ENCODE measurements at places on chromosomes 6 and 20. TPM values are rescaled to one million over a fixed set of nuclear protein-coding genes. Genes with fewer than 3 reads are reported as not detected.

EPB41L2 gene
- 44.5 TPM for total RNA-seq

IFNGR1 gene
- 27.6 TPM for total RNA-seq

DNA sequence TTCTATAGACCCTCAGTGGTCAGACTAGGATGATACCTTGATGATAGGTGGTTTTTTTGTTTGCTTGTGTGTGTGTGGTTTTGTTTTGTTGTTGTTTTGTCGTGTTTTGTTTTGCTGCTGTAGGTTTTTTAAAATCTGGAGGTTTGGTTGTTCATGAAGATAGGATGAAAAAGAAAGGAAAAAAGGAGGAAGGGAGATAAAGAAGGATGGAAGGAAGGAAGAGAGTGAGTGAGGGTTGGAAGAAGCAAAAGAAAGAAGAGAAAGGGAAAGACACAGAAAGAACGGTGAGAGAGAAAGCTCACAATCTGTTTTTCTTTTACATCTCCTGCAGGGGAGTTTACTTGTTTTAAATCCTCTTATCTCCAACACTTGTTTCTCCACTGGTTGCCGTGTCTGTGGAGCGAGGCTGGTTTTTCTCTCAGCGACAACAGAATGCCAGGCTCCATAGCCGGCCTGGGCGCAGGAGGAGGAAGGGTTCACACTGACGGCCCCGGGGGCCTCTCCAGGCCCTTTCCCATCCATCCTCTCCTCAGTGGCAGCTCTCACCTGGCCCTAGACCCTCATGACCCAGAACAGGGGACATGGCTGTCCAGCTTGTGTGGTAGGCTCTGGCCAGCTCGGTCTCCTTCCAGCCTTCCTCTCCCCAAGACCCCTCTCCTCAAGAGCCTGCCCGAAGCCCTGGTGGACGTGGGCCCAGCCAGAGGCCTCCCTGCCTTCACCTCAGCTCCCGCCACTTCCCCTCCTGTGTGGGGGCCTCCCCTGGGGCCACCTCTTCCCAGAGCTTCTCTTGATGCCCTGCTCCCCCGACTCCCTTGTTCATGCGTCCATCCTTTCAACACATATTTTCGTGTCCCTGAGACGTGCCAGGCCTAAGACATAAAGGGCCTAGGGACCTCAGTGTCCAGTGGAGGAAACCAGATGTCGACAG lies 168.4 kb downstream of the VEGFA start:
- no peak overlapping the region for H3K4me3 ChIP-seq
- H3K4me1 ChIP-seq, result no peaks in the 10 kb centered on the region
- no peak for DNase-seq
- no peaks in the 10 kb centered on the region for H3K36me3 ChIP-seq
- H3K27ac ChIP-seq, result no peak overlapping the region

DNA sequence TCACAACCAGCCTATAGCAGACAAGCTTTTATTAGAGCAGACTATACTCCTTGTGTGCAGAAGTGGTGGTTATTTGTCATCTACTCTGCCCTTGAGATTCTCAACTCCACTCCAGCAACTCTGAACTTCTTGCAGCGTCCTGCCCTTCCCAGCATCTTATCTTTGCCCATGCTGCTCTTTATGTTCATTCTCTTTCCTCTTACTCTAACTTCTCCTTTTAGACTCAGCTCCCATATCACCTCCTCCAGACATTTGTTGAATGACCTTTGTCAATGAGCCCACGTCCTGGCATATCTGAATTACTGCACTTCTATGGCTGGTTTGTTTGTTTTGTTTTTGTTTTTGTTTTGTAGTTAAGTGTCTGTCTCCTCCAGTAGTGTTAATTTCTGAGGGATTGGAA lies 81.2 kb downstream of the KCNQ5 start:
- no peak overlapping the region for H3K27ac ChIP-seq
- H3K36me3 ChIP-seq, result no peaks in the 10 kb centered on the region
- no peak overlapping the region for H3K4me3 ChIP-seq

CALHM5 gene
- 1.6 TPM for total RNA-seq

DNA sequence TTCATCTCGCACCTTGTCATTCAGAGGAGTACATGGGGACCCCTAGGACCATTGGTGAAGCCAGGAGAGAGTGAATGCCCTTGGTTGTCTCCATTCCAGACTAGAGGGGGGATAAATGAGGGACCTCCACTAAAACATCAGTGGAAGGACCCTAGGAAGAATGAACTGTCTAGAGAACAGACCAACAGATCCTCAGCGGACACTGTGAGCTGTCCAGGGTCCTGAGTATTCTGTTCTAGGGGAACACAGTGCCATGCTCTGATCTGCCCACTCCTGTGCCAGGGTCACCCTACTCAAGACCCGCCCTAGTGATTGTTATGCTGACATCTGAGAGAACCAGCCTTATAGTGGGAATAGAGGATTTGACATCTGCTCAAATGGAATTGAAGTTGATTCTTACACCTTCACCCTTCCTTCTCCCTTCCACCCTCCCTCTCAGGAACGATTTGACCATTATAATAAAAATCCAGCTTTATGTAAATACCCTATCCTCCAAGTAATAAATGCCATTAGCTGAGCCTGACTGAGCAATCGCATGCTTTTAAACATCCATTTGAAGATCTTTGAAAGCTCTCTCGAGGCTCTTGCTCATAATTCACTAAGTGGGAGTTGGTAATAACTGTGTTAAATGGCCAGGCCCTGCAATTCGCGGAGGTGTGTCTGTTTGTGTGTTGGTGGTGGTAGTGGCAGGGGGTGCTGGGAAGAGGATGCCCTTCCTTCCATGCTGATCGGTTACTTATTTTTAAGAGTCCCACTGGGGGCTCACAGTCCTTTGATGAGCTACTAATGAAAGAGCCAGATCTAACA lies 43.6 kb upstream of the SLC32A1 start:
- no peaks in the 10 kb centered on the region for H3K36me3 ChIP-seq
- no peak overlapping the region for H3K4me3 ChIP-seq
- peak; percentile 18 for DNase-seq
- H3K27ac ChIP-seq, result no peak overlapping the region
- H3K27me3 ChIP-seq, result peaks cover 1% of the 10 kb centered on the region

GRCh38 chr6:93323630-93324029 lies 95.7 kb downstream of the EPHA7 start:
- H3K4me3 ChIP-seq, result no peak overlapping the region
- no peak overlapping the region for H3K27ac ChIP-seq
- no peaks in the 10 kb centered on the region for H3K4me1 ChIP-seq
- no peaks in the 10 kb centered on the region for H3K27me3 ChIP-seq
- H3K36me3 ChIP-seq, result no peaks in the 10 kb centered on the region
- DNase-seq, result no peak

DNA sequence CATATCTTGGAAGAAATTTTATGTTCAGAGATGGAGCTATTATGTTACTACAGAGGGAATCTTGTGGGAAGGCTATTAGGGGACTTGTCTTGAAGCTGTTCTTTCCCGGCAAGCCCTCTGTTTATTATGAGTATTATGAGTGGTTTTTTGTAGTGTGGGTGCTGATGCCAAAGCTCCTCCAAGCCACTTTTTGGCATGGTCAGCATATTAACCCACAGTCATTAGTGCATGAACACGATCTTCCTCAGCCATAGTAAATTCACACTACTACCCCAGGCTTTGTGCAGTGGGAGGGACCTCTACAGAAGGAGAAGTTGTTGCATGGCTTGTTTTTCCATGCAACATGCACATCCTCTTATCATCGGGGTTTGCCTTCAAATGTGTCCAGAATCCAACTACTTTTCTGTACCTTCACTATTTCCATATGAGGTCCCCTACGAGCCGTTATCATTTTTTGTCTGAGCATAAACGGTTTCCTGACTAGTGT lies 6.5 kb upstream of the BMP6 start:
- peaks cover 5% of the 10 kb centered on the region for H3K36me3 ChIP-seq
- peaks cover 22% of the 10 kb centered on the region for H3K27me3 ChIP-seq
- no peak overlapping the region for H3K27ac ChIP-seq
- H3K4me1 ChIP-seq, result peaks cover 12% of the 10 kb centered on the region

DNA sequence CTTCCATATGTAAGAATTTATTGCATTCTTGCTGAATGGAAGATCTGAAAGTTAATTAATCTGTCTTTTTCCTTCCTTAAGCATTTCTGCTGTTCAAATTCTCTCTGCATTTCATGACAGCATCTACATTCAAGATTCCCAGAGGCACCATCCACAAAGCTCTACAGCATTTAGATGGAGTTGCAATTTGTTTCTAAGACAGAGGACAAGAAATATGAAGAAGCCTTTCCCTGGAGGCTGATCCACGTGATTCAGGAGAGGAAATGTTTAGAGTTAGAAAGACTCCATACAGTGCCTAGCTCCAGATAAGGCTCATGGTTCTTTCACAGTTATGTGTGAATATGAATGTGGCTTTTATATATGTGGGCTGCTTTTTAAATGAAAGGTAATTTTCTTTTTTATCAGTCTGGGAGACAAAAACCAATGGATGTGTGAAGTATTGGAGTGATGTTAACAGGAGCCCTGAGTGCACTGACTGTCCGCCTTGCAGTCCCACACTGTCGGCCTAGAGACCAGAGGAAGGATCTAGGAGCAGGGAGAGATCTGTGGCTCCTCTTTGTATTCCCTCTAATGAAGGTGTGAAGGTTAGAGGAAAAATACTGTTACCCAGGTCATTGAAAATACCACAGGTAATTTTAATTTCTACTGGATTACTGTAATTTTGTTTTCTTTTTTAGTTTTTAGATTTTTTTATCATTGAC lies 686.6 kb upstream of the GJE1 start:
- peaks cover 5% of the 10 kb centered on the region for H3K36me3 ChIP-seq
- H3K27me3 ChIP-seq, result no peaks in the 10 kb centered on the region
- peaks cover 24% of the 10 kb centered on the region for H3K4me1 ChIP-seq
- H3K27ac ChIP-seq, result peak overlapping the region; percentile 9

- peaks cover 32% of the 10 kb centered on the region for H3K4me1 ChIP-seq
- peak; percentile 50 for DNase-seq
- peak overlapping the region; percentile 7 for H3K27ac ChIP-seq
- H3K4me3 ChIP-seq, result peak overlapping the region; percentile 51
- peaks cover 3% of the 10 kb centered on the region for H3K27me3 ChIP-seq
Measured at GRCh38 chr6:7615611-7616383, 25.8 kb downstream of the SNRNP48 start.

STAU1 gene
- 87.0 TPM for total RNA-seq

PRND gene
- 0.37 TPM for total RNA-seq

GABRR1 gene
- total RNA-seq, result not detected

GRCh38 chr20:4053071-4053919 lies 37.9 kb upstream of the RNF24 start:
- H3K27ac ChIP-seq, result peak overlapping the region; percentile 2
- DNase-seq, result no peak
- no peaks in the 10 kb centered on the region for H3K36me3 ChIP-seq
- H3K27me3 ChIP-seq, result peaks cover 2% of the 10 kb centered on the region
- H3K4me3 ChIP-seq, result no peak overlapping the region

DNA sequence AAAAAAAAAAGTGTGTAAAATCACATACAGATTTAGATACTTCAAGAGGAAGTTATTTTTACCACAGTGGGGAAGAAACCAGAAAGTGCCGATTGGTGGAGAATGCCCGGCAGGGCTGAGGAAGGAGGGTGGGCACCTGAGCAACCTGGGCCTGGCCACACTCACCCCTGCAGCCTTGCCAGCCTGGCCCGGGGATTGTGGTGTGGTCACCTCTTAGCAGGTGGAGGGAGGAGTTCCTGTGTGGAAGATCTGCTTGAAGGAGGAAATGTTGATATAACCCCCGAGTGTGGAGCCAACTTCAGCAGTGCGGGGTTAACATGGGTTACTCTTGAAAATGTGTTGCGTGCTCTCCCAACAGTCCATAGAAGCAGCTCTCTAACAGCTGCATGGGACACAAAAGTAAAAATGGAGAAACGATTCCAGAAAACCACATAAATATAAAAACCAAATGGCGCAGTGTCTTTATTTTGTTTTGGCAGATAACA lies 14.7 kb downstream of the UST start:
- H3K36me3 ChIP-seq, result no peaks in the 10 kb centered on the region
- no peak for DNase-seq
- H3K4me1 ChIP-seq, result peaks cover 61% of the 10 kb centered on the region
- peak overlapping the region; percentile 96 for H3K27ac ChIP-seq
- peaks cover 1% of the 10 kb centered on the region for H3K27me3 ChIP-seq

- no peaks in the 10 kb centered on the region for H3K36me3 ChIP-seq
- H3K27me3 ChIP-seq, result peaks cover 7% of the 10 kb centered on the region
- H3K4me3 ChIP-seq, result no peak overlapping the region
- peaks cover 6% of the 10 kb centered on the region for H3K4me1 ChIP-seq
- DNase-seq, result no peak
Measured at GRCh38 chr6:37637562-37638413, 59.9 kb downstream of the MDGA1 start.

GRCh38 chr6:160030103-160030502 lies 61.2 kb downstream of the IGF2R start:
- DNase-seq, result peak; percentile 91
- H3K36me3 ChIP-seq, result peaks cover 49% of the 10 kb centered on the region
- peak overlapping the region; percentile 94 for H3K27ac ChIP-seq
- peaks cover 54% of the 10 kb centered on the region for H3K4me1 ChIP-seq

APCDD1L gene
- total RNA-seq, result 22.0 TPM

GRCh38 chr20:41293269-41294037 lies 24.1 kb downstream of the ZHX3 start:
- peaks cover 71% of the 10 kb centered on the region for H3K4me1 ChIP-seq
- no peak for DNase-seq
- H3K27ac ChIP-seq, result peak overlapping the region; percentile 66
- no peaks in the 10 kb centered on the region for H3K36me3 ChIP-seq

DNA sequence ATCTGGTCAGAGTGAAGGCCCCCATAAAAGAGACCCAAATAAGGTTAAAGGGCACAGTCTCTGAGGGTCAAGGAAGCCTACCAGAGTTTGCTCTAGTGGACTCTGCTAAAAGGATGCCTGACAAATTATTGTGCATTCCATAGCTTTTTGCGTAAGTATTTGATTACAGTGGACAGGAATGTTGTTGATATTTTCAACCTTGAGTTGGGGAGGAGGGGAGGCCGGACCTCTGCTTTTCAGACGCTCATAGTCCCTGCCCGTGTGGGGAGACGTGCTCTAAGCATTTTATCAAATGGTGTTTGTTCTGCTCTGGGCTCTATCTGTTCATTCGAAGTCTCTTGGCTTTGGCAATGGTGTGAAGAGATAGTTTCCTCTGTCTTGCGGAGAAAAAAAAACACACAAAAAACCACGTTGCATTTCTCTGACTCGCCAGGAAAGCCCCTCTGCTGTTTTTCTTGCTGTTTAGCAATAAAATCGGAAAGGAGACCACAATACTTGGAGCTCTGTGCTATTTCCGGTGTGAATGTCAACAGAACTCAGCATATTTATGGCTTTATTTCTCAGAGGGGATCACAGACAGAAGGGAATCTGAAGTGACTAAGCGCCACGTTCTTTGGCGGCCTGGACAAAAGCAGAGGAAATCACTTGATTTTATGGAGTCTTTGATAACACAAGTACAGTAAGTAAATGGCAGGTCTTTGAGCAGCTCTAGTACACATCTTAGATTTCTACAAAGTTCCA lies 159.8 kb downstream of the ZFP64 start:
- DNase-seq, result peak; percentile 69
- peak overlapping the region; percentile 77 for H3K4me3 ChIP-seq
- H3K27ac ChIP-seq, result peak overlapping the region; percentile 91
- H3K27me3 ChIP-seq, result no peaks in the 10 kb centered on the region

GRCh38 chr6:152634773-152635172 lies 2.4 kb downstream of the SYNE1 start:
- no peaks in the 10 kb centered on the region for H3K27me3 ChIP-seq
- peak overlapping the region; percentile 87 for H3K27ac ChIP-seq
- peak overlapping the region; percentile 97 for H3K4me3 ChIP-seq
- peaks cover 37% of the 10 kb centered on the region for H3K4me1 ChIP-seq
- DNase-seq, result no peak

- H3K36me3 ChIP-seq, result peaks cover 38% of the 10 kb centered on the region
- no peak overlapping the region for H3K27ac ChIP-seq
- peaks cover 3% of the 10 kb centered on the region for H3K27me3 ChIP-seq
- no peak overlapping the region for H3K4me3 ChIP-seq
- no peak for DNase-seq
- no peaks in the 10 kb centered on the region for H3K4me1 ChIP-seq
Measured at GRCh38 chr20:57374343-57374930, 16.8 kb upstream of the RBM38 start.

- no peak overlapping the region for H3K27ac ChIP-seq
- H3K27me3 ChIP-seq, result peaks cover 12% of the 10 kb centered on the region
- no peaks in the 10 kb centered on the region for H3K4me1 ChIP-seq
Measured at GRCh38 chr6:116963972-116964371, 86.9 kb downstream of the RFX6 start.
